Effector memory CD8-positive, alpha-beta T cell (primary cell): ENCODE measurements at places on chromosomes 4 and X.
A peak's percentile ranks its signal among the peaks of the same experiment; 100 is the strongest.

DNA sequence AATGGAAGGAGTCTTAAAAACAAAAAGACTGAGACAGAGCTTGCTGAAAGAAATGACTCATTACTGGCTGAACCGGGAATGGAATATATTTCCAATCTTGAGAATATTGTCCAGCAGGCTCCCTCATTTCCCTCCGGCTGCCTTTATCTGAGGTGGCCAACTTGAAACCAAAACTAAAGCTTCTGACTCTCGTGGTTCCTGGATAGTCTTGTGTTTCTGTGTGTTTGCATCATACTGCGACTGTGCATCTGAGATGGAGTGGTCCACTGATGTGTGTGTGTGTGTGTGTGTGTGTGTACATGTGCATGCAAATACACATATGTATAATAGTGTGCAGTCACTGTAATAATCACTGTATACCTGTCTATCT lies 145.6 kb upstream of the SCML1 start:
- DNase-seq, result no peak

DNA sequence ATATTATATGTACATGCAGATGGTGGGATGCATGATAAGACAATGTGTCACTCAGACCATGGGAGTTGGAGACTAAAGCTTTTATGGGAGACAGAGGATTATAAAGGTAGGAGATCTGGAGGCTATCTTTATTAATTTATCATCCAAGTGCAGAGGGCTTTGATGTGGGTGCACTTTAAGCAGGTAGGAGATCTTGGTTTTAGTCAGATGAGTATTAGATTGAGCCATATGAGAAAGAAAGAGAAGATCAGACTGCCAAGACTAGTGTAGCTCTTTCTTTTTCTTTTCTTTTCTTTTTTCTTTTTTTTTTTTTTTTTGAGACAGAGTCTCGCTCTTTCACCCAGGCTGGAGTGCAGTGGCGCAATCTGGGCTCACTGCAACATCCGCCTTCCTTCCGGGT lies 84.9 kb upstream of the CAMK2D start:
- DNase-seq, result no peak

DNA sequence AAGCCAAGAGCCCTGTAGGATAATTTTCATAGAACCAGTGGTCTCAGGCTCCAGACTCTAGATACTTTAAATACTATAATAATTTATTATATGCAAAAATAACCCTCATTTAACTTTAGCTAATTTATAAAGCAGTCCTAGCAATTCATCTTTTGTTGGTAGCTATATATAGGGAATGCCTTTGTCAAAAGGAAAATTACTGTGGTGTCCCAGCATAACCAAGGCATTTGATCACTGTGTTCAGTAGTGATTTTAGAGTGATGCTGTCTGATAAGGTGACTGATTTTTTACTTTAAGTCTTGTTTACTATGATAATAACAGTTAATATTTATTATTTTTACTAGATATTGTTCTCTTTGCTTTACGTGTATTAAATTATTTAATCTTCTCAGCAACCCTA lies 61.2 kb downstream of the PAQR3 start:
- no peak for DNase-seq

DNA sequence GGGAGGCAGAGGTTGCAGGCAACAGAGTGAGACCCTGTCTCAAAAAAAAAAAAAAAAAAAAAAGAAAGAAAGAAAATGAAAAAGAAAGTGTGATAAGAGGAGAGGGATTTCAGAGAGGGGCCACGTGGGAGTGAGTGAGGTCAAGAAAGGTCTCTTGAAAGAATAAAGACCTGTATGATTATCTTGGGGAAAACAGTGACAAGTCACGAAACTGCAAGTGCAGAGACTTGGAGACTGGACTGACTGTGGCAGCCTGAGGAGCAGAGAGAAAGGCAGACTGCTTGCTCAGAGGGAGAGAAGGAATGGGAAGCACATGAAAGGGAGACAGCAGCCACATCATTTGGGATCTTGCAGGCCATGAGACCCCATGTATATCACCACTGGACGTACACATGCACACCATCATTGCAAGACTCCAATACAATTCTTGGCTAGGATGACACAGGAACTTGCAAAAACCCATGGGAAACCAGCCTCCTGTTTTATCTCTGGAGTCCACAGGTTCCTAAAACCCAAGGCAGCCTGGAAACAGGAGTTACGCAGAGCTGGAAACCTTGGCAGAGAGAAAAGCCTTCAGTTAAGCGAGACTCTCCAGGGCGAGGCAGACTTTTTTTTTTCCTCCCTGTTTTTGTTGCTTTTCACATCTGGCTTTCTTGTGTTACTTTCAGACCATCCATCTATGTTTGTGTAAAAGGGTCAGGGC lies 207.0 kb upstream of the TBL1X start:
- DNase-seq, result no peak

DNA sequence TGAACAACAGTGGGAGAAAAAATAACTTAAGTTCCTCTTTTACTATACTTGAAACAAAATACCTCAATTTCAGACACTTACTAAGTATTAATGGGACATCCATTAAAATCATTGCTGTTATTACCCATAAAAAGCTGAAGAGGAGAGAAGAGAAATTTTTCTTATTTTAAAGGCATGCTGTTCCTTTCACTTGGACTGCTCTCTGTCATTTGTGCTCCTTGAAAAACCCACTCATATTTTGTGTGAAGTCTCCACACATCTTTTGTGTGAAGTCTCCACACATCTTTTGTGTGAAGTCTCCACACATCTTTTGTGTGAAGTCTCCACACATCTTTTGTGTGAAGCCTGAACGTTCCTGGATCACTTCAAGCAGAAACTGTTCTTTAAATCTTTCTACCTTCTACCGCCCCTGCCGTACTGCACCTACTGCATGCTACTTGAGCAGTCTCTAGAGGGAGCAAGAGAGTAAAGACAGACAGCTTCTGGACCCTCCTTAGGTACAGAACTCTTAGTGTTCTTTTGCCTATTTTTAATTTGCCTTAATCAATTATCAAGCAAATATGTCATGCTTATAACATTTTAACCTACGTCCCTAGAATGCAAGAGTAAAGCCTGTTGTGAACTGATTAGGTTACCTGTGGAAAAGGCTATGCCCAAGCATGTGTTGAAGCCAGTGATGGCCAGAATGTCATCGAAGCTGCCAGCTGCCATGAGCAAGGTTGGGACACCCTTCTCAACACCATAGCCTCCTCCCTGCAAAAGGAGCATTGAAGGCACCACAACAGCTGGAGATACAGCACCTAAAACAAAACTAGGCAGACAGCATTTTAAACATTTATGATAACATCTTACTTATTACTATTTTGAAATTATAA lies 27.1 kb upstream of the SLC9B1 start:
- DNase-seq, result peak; percentile 34

DNA sequence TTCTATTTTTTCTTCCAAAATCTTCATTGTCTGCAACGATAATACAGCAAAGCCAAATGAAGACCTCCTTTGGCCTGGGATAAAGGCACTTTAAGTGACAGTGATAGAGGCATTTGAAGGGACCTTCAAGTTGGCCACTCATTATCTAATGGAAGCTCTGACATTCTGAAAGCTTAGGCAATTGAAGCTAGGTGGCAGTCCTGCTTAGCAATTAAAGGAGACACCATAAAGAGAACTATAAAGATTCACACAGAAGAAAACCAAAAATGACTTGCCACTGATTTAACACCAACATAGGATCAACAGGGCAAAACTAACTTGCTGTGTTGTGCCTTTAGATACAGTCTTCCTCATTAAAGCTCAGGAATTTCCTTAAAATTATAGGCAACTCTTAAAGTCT lies 103.3 kb upstream of the TSPAN7 start:
- no peak for DNase-seq

GRCh38 chr4:158818560-158819140 lies 49.8 kb downstream of the FNIP2 start:
- no peak for DNase-seq

GRCh38 chr4:2619459-2619858 lies 83.0 kb downstream of the FAM193A start:
- no peak for DNase-seq

GRCh38 chr4:188043154-188043553 lies 47.6 kb downstream of the ZFP42 start:
- no peak for DNase-seq

GRCh38 chrX:136867096-136867491 lies 13.4 kb downstream of the RBMX start:
- DNase-seq, result no peak

- no peak for DNase-seq
Measured at GRCh38 chrX:18537068-18537467, 111.7 kb downstream of the CDKL5 start.

DNA sequence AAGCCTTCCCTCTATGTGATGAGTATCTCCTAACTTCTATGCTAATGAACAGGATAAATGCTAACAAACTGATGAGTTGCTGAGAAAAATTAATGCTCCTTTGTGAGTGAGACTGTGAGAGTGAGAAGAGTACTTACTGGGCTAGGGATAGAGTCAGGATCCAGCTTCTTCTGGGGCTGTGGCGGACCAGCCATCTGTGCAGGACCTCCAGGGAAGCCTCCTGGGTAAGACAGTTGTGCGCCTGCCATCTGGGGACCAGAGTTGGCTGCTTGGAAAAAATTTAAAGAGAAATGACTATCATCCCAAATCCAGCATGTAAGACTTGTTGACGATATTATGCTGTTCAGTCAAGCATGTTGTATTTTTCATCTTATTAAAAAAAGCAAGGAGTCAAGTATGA lies 21.0 kb downstream of the SEC24D start:
- DNase-seq, result no peak

DNA sequence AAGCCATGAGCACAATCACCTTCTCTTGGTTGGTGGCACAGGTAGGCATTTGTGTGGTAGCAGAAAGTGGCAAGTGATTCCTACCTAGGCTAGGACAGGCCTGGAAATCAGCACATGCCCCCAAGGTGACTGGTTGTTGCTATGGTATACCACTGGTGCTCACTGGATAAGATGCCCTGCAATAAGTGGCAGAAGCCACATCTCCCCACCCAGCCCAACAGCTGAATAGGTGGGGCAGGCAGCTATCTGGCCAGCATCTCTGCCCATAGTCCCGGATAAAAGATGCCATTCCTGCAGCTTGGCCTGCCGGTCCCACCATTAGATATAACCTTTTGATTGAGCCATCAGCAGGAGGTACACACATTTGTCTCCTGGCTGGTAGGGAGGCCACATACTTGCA lies 21.1 kb downstream of the AMER1 start:
- no peak for DNase-seq

GRCh38 chr4:120659616-120660170 lies 262.8 kb downstream of the PRDM5 start:
- DNase-seq, result no peak

GRCh38 chr4:143762511-143762910 lies 62.0 kb upstream of the FREM3 start:
- no peak for DNase-seq

DNA sequence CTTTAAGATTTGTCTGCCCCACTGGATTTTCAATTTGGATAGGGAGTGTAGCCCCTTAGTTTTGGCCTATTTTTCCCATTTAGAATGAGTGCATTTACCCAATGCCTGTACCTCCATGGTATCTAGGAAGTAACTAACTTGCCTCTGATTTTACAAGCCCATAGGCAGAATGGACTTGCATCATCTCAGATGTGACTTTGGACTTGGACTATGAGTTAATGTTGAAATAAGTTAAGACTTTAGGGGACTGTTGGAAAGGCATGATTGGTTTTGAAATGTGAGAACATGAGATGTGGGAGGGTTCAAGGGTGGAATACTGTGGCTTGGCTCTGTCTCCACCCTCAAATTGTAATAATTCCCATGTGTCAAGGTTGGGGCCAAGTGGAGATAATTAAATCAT lies 2480.2 kb downstream of the PCDH7 start:
- DNase-seq, result no peak

- DNase-seq, result no peak
Measured at GRCh38 chr4:135120195-135120594, 918.6 kb upstream of the PABPC4L start.

GRCh38 chrX:22063284-22063683 lies 31.2 kb downstream of the PHEX start:
- DNase-seq, result no peak

GRCh38 chrX:24153178-24153795 lies 3.8 kb downstream of the ZFX start:
- DNase-seq, result no peak

GRCh38 chr4:184401397-184402171 lies 72.8 kb downstream of the IRF2 start:
- no peak for DNase-seq

DNA sequence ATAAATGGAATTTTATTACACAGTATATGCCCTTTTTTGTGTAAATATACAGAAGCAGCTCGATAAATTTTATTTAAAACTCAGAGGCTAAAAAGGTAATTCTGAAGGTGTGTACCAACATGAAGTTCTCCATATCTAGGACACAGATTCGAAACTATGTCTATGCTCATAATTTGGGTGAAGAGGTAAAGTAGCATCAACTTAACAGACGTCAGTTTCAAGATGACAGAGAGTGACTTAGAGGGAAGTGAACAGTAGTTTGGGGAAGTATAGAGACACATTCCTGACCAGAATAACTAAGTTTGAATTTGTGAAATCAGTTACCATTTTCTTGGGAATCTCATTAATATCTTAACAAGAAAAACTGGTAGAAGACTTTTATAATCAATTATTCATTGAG lies 2493.3 kb downstream of the ARAP2 start:
- DNase-seq, result no peak

- no peak for DNase-seq
Measured at GRCh38 chrX:53077207-53078197, 4.7 kb upstream of the TSPYL2 start.

- DNase-seq, result no peak
Measured at GRCh38 chrX:24858004-24858746, 157.6 kb downstream of the ARX start.

DNA sequence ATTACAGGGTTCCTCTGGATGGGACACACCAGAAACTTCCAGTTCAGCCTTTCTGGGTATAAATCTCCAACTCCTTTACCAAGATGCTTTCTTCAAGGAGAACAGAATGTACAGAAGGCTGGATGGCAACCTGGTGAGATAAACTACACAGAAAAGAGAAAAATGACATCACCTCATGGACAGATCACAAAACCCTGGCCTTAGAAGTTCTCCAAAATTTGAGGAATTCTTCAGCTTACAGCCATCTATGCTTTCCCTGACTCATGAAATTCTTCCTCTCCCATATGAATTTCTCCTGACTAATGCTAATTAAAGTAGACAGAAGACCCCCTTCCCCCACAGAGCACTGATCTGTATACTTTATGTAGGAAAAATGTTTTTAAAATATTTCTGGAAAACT lies 345.4 kb downstream of the STIM2 start:
- no peak for DNase-seq

GRCh38 chr4:143288171-143288570 lies 48.5 kb upstream of the GAB1 start:
- DNase-seq, result no peak

GRCh38 chrX:77953302-77953701 lies 16.1 kb downstream of the PGAM4 start:
- no peak for DNase-seq

- no peak for DNase-seq
Measured at GRCh38 chr4:114178392-114178791, 198.9 kb upstream of the ARSJ start.

GRCh38 chr4:114264877-114265291 lies 285.4 kb upstream of the ARSJ start:
- DNase-seq, result no peak

DNA sequence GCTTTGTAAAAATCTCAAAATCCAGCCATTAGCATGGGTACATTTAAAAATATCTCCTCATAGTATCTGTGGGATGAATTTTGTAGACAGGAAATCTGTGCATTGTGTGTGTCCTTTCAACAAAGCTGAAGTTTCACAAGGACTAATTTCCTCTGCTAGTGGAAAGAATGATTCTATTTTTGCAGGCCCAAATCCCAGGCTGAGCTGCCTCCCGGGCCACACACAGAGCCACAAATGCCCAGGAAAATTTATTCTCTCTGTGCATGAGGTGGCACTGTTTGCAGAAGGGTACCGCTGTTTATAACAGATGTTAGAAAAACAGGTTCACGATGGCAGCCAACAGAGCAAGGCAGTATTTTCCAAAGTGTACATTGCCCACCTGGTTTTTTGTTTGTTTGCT lies 11.0 kb upstream of the VCX3B start:
- DNase-seq, result no peak
